G401 (cell line): ENCODE measurements at places on chromosomes 4 and X. TPM values are rescaled to one million over a fixed set of nuclear protein-coding genes. Genes with fewer than 3 reads are reported as not detected.

- no peak for DNase-seq
Observed at GRCh38 chr4:35461931-35462659, 782.2 kb downstream of the ARAP2 start.

DNA sequence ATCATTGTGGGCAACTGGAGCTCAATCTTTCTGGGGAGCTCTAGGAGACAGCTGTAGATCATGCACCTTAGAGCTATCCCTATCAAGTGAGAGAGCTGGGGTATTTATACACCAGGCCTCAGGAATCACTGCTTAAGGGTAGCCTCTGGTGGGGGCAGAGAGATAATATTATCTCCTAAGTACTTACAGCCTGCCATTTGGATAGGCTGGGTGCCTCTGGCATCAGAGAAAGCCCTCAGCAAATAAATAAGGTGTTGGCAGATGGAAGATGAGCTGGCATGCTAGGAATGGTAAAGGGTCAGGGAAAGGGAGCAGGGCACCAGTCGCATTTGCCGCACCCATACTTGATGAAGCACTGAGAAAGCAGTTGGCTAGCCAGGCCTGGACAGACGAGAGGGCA lies 75.9 kb downstream of the HCCS start:
- no peak for DNase-seq

Gene LRRC66
- not detected in 2 replicates for total RNA-seq

Gene NEUROG2
- not detected in 2 replicates for total RNA-seq

GRCh38 chrX:78116766-78117165 lies 12.7 kb downstream of the PGK1 start:
- DNase-seq = no peak

Gene CFAP299
- total RNA-seq = 0.14 and 0.55 TPM in 2 replicates

DNA sequence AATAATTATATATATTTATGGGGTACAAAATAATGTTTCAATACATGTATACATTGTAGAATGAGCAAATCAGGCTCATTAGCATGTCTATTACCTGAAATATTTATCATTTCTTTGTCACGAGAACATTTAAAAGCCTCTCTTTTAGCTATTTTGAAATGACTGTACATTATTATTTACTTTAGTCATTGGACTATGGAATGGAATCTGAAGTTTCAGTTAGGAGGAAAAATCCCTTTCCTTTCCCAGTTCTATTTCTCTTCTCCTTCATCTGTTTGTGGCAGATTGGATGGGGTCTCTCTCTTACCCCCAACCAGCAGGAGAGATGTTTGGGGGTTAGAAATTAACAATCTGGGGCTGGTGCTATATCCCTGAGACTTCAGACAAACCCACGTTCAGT lies 292.5 kb upstream of the SFRP2 start:
- no peak for DNase-seq

Gene CENPVL2
- not detected in 2 replicates for total RNA-seq

DNA sequence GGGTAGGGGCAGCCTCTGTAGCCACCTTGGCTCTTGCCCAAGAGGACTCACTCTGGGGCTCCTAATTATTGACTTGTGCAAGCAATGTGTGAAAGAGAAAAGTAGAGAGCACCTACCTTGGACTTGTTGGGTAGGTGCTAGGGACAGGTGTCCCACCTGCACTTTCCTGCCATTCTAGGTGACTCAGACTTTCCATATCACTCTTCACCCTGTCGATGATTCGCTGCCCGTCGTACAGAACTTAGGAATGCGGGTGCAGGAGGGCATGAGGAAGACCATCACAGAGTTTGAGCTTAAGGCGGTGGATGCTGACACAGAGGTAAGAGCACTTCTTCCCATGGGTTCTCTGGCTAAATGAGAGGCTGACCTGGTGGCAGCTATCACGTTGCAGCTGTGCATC lies 87.3 kb upstream of the ANXA3 start:
- no peak for DNase-seq

Gene ENOPH1
- 78.0 and 98.4 TPM in 2 replicates for total RNA-seq
